ENCODE measurements at places on chromosomes 1 and 21.
A peak's percentile ranks its signal among the peaks of the same experiment; 100 is the strongest.

GRCh38 chr1:160432371-160432786 is 32.0 kb downstream of the VANGL2 start:
- no peak for DNase-seq

GRCh38 chr1:94807742-94808491 is 12.2 kb upstream of the SLC44A3 start:
- DNase-seq: no peak

- no peak for DNase-seq
Observed at GRCh38 chr1:74422421-74423292, 89.8 kb downstream of the LRRC53 start.

- no peak for DNase-seq
Observed at GRCh38 chr1:19680644-19681043, 16.0 kb downstream of the HTR6 start.

DNA sequence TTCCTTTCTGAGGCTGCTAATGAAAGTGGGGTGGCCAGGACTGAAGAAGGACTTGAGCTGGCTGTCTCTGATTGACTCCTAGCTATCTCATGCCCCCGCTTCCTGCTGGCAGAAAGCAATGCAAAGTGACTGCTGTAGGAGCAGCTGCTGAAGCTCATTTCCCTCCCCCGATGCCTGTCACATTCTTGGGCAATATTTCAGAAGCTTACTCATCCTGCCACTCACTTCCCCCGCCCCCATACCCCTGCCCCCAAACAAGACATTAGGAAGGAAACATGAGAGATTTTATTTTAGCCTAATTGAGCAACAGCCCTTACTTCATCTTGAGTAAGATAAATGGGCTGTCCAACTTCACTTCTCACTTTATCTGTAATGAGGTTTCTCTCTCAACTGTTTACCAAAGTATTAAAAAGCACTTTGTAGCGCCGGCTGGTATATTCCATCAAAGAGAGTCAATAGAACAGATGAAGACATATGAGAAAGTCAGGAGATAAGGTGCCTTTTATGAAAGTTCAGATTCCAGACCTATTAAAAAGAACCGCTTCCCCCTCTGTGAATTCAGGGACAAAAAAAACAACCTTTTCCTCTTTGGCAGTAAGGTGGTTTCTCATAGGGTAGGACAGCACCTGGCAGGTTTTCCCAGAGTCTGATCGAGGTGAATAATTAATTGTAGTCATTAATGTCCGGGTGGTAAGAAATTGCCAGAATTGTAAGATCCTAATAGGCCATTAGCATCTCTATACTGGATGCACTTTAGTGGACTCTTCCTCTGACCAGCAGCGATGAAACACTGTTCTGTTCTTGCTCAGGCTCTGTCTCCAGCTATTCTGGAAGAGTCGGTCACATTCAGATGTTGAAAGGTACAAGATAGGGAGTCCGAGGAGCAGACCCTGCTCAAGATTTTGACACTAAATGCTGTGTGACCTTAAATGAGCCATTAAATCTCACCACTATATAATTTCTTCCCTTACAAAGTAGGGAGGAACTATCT is 70.2 kb downstream of the SH3GLB1 start:
- peak; percentile 72 for DNase-seq

GRCh38 chr1:207454046-207454964 is at the start of gene CR2:
TSS of gene CR2 (plus strand) at chr1:207454328. CDS start at chr1:207454419, 91 bp downstream.
- DNase-seq: no peak

GRCh38 chr1:87878873-87879272 is 550.2 kb downstream of the LMO4 start:
- DNase-seq: no peak

DNA sequence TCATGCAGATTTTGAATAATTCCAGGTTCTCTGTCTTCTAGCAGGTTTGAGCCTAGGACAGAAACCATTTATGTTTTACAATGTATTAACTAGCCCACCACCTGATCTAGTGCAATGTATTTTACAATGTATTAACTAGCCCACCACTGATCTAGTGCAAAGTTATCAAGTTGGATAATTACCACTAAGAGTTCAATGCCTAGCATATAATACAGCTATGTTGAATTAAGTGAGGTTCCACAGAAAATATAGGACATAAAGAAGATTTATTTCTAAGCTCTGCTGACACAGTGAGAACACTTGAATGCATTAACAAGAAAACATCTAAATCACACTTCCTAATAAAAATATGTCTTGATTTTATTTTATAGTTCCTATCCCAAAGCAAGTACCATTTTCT is 854.6 kb upstream of the NEGR1 start:
- DNase-seq: no peak

GRCh38 chr1:173112129-173112528 is 61.4 kb upstream of the TNFSF18 start:
- no peak for DNase-seq

DNA sequence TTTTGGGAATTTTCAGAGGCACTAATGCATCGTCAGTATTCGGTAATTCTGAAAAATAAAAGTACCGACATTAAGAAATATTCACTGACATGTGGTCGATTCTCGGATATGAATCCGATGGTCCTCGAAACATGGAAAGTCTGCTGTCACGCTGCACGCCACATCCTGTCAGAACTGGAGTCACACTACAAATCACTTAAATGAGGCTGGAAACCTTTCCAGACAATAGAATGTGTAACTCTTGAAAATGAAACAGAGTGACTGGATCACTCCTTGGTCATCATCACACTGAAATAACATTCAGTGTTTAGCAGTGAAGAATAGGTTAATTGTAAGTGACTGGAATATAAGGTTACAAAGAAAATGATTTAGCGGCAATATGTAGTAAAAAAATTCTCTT is 620.1 kb upstream of the ADAMTS5 start:
- DNase-seq: no peak

DNA sequence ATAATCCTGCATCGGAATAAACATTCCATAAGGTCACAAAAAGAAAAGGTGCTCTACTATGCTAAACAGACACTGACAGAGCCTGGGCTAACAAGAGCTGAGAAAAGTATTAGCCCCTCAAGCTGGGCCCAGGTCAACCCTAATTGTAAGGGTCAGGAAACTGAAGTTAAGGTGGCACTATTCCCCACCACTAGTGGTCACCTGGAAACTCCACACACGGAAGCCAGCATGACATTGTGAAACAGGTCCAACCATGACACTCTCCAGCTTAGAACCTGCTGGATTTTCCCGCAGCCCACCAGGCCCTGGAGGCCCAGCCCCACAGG is 1.2 kb downstream of the PTTG1IP start:
- DNase-seq: no peak

DNA sequence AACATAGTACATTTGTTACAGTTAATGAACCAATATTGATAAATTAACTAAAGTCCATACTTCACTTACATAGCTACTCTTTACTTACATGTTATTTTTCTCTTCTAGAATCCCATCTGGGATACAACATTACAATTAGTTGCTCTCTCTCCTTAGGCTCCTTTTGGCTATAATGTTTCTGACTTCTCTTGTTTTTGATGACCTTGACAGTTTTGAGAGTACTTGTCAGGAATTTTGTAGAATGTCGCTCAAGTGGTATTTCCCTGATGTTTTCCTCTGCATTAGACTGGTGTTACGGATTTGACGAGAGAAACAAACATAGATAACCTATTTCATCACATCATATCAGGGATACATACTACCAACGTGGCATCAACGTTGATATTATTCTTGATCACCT is 925.4 kb upstream of the TMPRSS15 start:
- no peak for DNase-seq

- DNase-seq: no peak
Observed at GRCh38 chr1:113401067-113401466, 10.8 kb downstream of the MAGI3 start.

DNA sequence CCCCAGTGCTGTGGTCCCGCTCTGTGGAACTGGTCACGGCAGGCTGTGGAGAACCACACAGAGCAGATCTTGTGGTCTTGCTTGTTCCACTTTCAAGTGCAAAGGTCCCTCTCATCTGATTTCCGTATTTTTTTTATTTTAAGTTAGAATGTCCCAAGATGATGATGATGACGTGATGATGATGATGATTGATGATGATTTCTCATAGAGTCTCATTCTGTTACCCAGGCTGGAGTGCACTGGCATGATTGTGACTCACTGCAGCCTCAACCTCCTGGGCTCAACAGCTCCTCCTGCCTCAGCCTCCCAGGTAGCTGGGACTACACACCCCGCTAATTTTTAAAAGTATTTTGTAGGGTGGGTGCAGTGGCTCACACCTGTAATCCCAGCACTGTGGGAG is 12.2 kb downstream of the EVA1C start:
- DNase-seq: no peak

- no peak for DNase-seq
Observed at GRCh38 chr1:6251681-6252373, 7.8 kb downstream of the HES3 start.

- DNase-seq: no peak
Observed at GRCh38 chr1:59499943-59500569, 203.2 kb downstream of the FGGY start.

GRCh38 chr21:28543975-28544374 is 448.7 kb downstream of the LTN1 start:
- DNase-seq: no peak

- DNase-seq: no peak
Observed at GRCh38 chr1:42983693-42984092, 25.0 kb upstream of the SLC2A1 start.

DNA sequence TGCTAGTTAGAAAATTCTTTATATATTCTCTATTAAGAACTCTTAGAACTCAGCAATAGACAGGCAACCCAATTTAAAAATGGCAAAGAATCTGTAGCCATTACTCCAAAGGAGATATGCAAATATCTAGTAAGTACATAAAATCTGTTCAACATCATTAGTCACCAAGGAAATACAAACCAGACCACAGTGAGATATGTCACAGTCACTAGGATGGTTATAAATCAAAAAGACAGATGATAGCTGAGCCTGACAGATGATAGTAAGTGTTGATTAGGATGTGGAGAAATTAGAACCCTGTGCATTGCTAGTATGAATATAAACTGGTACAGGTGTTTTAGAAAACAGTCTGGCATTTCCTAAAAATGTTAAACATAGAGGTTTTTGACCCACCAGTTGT is 26.6 kb downstream of the SRSF11 start:
- DNase-seq: no peak

DNA sequence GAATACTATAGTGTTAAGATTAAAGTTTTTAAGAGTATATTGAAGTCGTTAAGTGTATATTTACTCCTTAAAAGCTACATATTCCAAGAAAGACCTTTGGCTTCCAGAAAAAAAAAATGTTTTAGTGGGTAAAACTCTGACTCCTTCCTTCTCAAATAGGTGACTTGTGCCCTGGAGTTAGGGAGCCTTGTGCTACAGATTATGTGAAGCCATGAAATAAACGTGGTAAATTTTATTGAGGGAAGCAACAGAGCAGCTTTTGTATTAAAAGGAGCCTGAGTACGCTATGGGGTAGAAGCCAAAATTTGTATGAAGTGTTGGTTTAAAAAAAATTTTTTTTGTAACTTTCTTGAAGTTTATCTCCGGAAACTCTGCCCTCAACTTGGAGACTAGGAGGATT is 994 bp downstream of the RO60 start:
- no peak for DNase-seq

GRCh38 chr1:225700889-225701465 is 48.1 kb upstream of the ENAH start:
- DNase-seq: no peak

DNA sequence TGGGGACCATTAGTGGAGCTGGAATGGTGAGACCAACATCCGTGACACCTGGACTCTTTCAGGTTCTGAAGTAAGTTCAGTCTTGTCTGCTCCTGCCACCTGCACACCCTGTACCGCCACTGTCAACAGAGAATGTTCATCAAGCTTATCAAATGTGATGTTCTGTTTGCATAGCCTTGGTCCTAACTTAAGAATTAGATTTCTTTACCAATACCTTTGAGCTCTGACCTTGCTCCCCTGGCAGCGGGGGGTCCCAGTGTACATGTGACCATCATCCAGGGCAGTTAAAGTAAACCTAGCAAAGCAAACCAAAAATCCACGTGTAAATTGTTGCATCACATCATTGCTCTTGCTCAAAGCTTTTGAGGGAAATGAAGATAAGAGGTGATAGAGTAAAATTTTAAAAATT is 14.5 kb downstream of the SLC25A33 start:
- DNase-seq: no peak

GRCh38 chr1:31019401-31019800 is 46.1 kb downstream of the PUM1 start:
- no peak for DNase-seq

DNA sequence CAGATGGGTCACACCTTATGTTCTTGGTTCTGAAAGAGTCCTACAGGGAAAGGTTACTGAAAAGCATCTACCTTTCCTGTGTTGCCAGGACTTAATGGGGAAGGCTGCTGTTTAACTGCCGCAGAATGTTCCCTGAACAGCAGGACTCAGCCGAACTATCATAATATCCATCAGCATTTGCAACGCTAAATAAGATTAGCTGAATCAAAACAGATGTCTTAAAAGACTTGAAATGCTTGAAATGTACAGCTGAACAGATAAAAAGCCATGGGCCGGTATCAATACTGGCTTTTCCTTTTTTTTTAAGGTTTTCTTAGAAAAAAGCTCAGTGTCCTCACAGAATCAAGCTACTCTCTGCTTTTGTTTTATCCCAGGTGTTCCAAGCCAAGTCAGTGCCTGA is 19.7 kb upstream of the ATP13A2 start:
- no peak for DNase-seq

DNA sequence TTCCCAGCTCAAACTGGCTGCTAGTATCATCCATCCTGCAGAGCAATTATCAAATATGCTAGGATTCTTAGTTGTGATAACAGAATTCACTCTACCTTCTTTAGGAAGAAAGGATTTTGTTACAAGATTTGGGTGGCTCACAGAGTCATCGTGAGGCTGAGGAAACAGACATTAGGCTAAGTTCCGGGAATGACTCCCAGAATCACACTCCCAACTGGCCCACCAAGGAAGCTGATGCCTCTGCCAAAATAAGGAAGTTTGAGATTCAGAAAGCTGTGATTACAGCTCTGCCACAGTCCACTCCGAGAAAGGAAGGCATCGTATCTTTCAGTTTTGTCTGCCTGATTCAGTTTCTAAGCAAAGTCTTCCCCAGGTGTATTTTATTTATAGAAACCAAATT is 50.6 kb upstream of the LYPLAL1 start:
- no peak for DNase-seq

- no peak for DNase-seq
Observed at GRCh38 chr1:59604191-59604590, 210.6 kb upstream of the HOOK1 start.

GRCh38 chr1:89306273-89306672 is 33.6 kb upstream of the GBP5 start:
- no peak for DNase-seq

Data from SHP77 treated with DMSO at 0.1 percent for 48 hours (cell line).